Activated CD4-positive, alpha-beta T cell treated with anti-CD3 and anti-CD28 coated beads, Interleukin-2, amount 10 ng/mL, durations not matched to agents 7 days and 5 days (primary cell): ENCODE measurements at places on chromosomes 3 and 15. TPM values are rescaled to one million over a fixed set of nuclear protein-coding genes. Genes with fewer than 3 reads are reported as not detected.

DNA sequence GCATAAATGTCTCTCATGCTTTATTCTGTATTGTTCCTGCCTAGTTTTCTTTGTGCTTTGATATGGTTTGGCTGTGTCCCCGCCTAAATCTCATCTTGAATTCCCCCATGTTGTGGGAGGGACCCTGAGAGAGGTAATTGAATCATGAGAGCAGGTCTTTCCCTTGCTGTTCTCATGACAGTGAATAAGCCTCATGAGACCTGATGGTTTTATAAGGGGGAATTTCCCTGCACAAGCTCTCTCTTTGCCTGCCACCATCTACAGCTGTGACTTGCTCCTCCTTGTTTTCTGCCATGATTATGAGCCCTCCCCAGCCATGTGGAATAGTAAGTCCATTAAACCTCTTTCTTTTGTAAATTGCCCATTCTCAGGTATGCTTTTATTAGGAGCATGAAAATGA lies 1596.6 kb downstream of the SI start:
- no peak overlapping the region for H3K27ac ChIP-seq
- no peak for DNase-seq
- no peaks in the 10 kb centered on the region for H3K4me1 ChIP-seq
- H3K36me3 ChIP-seq, result no peaks in the 10 kb centered on the region

- no peak overlapping the region for H3K4me3 ChIP-seq
- H3K4me1 ChIP-seq, result no peaks in the 10 kb centered on the region
- H3K27ac ChIP-seq, result no peak overlapping the region
- peaks cover 23% of the 10 kb centered on the region for H3K27me3 ChIP-seq
- H3K36me3 ChIP-seq, result no peaks in the 10 kb centered on the region
These were observed 50.3 kb downstream of the LHFPL4 start for GRCh38 chr3:9503283-9503682.

GRCh38 chr3:105458518-105459215 lies 92.0 kb downstream of the ALCAM start:
- H3K4me3 ChIP-seq, result no peak overlapping the region
- no peaks in the 10 kb centered on the region for H3K4me1 ChIP-seq
- DNase-seq, result no peak
- no peaks in the 10 kb centered on the region for H3K36me3 ChIP-seq
- H3K27me3 ChIP-seq, result no peaks in the 10 kb centered on the region
- H3K27ac ChIP-seq, result no peak overlapping the region

GRCh38 chr15:36658898-36659639 lies 79.6 kb downstream of the CDIN1 start:
- no peaks in the 10 kb centered on the region for H3K4me1 ChIP-seq
- peaks cover 5% of the 10 kb centered on the region for H3K36me3 ChIP-seq
- no peak overlapping the region for H3K27ac ChIP-seq

GRCh38 chr3:146543461-146544001 lies 876 bp downstream of the PLSCR1 start:
- peak overlapping the region; percentile 86 for H3K4me3 ChIP-seq
- H3K4me1 ChIP-seq, result peaks cover 72% of the 10 kb centered on the region
- H3K27me3 ChIP-seq, result no peaks in the 10 kb centered on the region
- H3K36me3 ChIP-seq, result peaks cover 49% of the 10 kb centered on the region
- H3K27ac ChIP-seq, result peak overlapping the region; percentile 94

DNA sequence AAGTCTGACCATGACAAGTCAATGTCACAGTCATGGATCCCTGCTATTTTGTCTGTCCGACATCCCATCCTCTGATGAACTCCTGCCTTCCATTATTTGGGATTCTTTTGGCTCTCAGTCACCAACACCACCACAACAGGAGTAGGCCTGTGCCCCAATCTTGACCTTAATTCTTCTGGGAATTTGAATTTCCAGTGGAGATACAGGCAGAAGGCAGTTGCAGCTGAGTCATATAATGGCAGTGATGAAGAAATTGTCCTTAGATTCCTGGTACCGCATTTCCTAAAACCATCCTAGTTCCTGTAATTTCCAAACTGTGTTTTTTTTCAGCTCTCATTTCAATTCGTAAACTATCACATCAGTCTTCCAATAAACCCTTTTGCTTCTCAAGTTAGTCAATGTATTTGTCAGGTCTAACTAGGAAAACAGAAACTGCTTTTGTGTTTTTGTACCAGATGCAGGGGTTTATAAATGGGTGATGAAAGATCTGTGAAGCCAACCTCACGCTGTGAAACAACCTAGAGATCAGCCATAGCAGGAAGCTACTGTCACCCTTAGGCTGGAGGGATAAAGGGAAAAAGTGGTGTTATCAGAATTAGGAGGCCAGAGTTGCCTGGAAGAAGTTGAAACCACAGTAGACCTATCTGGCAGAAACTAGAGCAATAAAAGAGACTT lies 126.3 kb upstream of the TMEM108 start:
- H3K27me3 ChIP-seq, result no peaks in the 10 kb centered on the region
- H3K4me1 ChIP-seq, result no peaks in the 10 kb centered on the region
- no peak overlapping the region for H3K27ac ChIP-seq
- H3K36me3 ChIP-seq, result no peaks in the 10 kb centered on the region
- no peak for DNase-seq

The CCR9 gene
- total RNA-seq, result 0.15 TPM

The SLC12A1 gene
- total RNA-seq, result not detected

The KBTBD13 gene
- not detected for total RNA-seq

The GPX1 gene
- total RNA-seq, result 89.7 TPM
